ENCODE measurements at places on chromosomes 1 and 21. TPM values are rescaled to one million over a fixed set of nuclear protein-coding genes. Genes with fewer than 3 reads are reported as not detected.

DNA sequence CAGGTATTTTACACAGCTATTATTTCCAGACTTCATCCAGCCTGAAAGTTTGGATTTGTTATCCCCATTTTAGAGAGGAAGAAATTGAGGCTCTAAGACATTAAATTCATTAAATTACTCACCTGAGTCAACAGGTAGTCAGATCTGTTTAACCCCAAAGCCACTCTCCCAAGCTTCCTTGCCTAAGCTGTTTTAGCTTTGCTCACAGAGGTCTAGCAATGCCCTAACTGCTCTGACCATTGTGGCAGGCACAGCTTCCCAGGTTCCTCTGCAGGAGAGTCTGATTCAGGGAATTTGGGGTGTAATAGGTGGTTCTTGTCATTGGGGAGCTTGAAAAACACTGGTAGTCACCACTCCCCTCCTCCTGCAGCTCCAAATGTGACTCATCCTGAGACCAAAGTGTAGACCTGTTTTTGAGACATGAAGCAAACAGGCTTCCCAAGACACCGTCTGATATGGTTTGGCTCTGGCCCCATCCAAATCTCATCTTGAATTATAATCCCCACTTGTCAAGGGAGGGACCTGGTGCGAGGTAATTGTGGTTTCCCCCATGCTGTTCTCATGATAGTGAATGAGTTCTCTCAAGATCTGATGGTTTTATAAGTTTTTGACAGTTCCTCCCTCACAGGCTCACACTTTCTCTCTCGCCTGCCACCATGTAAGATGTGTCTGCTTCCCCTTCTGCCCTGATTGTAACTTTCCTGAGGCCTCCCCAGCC lies 142.8 kb upstream of the DNAH14 start:
- no peak for DNase-seq

GRCh38 chr1:234915924-234916675 lies 212.5 kb downstream of the TOMM20 start:
- DNase-seq = no peak

AQP10 gene
- 4.5 TPM for polyA plus RNA-seq

OLFML3 gene
- not detected for polyA plus RNA-seq

DNA sequence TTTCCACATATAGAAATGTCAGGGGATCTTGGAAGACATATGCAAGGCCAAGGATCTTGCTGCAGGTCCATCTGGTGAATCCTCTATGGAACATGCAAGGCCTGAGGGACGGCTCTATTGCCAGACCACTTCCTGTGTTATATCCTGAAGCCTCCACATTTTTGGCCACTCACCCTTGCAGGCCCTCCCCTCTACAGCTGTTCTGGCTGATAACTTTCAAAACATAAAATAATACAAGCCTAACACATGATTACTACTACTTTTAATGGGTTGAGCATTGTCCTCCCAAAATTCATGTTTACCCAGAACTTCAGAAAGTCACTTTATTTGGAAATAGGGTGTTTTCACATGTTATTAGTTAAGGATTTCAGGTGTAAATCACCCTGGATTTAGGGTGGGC lies 18.5 kb upstream of the LYPLAL1 start:
- DNase-seq = peak; percentile 46

TFF2 gene
- polyA plus RNA-seq = not detected
